ENCODE measurements at places on chromosomes 7 and 10. TPM values are rescaled to one million over a fixed set of nuclear protein-coding genes. Genes with fewer than 3 reads are reported as not detected.

Gene PSTK
- 4.7 TPM for polyA plus RNA-seq

Gene HTR5A
- not detected for polyA plus RNA-seq

Gene PIK3AP1
- 3.2 TPM for polyA plus RNA-seq

Gene TBX20
- not detected for polyA plus RNA-seq

Gene FAM13C
- 31.2 TPM for polyA plus RNA-seq

Gene HHEX
- 8.1 TPM for polyA plus RNA-seq

Gene DNAJC9
- 19.6 TPM for polyA plus RNA-seq

GRCh38 chr10:75957314-75958120, 526.1 kb downstream of the LRMDA start:
- DNase-seq = no peak

GRCh38 chr10:43237128-43237527, 29.7 kb downstream of the RASGEF1A start:
- DNase-seq = no peak

- no peak for DNase-seq
Measured at GRCh38 chr10:120098232-120098930, 205.9 kb downstream of the SEC23IP start.

DNA sequence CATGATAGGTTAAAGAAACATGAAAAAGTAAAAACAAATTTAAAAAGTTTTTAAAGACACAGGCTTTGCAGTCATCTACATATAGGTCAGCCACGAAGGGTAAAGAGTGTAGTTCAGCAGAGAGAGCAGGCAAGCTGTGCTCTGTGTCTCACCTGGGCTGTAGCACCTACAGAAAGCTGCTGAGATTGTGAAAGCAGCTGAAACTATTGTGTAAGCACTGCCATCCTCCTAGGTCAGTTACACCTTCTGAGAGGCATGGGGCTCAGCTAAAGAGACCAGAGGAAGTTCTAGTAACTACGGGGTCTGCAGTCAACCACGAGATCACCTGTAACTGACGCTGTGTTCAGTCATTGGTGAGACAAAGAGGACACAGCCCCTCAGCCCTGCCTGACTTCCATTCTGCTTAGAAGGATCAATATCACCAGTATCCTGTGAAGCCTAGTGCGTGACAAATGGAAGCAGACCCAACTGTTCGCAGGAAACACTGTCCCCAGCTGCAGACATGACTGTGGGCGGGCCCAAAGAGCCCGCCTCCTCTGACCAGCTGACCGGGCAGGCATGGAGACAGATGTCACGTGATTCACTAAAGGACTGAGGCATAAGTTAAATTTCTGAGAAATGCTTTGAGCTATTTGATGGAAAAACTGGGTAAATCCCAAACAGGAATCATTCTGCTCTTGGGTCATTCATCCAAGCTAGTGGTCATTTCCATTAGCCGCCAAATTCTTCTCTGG, 87.9 kb downstream of the EBF3 start:
- no peak for DNase-seq

GRCh38 chr10:58773341-58773740, 260.7 kb downstream of the BICC1 start:
- DNase-seq = no peak

- DNase-seq = no peak
Measured at GRCh38 chr10:909831-910230, 21.7 kb downstream of the LARP4B start.

- DNase-seq = no peak
Measured at GRCh38 chr7:28230261-28230660, 49.7 kb upstream of the JAZF1 start.

DNA sequence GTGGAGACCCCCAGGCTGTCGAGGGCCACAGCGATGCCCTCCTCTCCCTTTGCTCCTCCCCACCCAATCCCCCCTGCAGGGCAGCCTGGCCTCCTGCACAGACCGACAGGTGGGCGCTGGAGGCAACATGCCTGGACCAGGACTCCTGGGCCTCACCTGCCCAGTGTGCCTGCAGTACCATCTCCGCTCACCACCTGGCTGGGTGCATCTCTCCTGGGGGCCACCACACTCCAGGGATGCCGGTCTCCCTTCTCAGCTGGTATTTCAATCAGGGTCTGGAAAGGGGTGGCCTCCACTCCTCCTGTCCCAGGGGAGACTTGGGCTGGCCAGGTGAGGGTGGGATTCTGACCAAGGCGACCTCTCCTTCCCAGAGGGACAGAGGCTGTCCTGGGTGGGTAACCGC, 17.2 kb upstream of the CFAP46 start:
- DNase-seq = no peak

DNA sequence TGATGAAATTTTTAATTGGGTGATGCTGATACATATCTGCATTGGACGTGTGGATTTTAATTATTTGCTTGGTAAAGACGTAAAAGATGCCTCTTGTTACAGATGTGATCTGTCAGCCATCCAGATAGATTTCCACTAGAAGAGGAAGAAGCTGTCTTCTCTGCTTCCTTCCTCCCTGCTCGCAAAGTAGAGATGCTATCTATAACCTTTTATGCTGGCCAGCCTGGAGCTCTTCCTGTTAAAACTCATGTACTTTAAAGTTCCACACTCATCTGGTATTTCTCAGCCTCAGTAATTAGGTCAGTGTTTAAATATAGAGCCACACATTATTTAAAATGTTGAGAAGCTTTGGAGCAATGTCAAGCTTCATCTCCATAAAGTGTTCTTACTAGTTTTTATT, 51.2 kb upstream of the TMEM229A start:
- no peak for DNase-seq

DNA sequence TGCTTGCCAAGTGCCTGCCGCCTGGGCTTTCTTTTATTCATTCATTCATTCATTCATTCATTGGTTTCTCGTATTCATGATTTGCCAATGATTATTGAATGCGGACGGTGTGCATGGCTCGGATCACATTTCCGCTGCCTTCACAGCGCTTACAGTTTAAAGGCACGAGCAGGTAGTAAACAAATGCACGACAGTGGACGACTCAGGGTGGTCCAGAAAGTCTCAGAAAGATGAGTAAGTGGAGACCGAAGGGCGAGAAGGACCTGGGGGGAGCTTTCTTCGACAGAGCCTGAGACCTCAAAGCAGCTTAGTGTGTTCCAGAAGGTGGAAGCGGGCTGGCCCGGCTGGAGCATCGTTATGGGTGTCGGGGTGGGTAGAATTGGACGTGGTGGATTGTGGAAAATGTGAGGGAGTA, 506 bp downstream of the MCM10 start:
- peak; percentile 8 for DNase-seq

GRCh38 chr10:22445495-22445894, 100.2 kb downstream of the SPAG6 start:
- no peak for DNase-seq

DNA sequence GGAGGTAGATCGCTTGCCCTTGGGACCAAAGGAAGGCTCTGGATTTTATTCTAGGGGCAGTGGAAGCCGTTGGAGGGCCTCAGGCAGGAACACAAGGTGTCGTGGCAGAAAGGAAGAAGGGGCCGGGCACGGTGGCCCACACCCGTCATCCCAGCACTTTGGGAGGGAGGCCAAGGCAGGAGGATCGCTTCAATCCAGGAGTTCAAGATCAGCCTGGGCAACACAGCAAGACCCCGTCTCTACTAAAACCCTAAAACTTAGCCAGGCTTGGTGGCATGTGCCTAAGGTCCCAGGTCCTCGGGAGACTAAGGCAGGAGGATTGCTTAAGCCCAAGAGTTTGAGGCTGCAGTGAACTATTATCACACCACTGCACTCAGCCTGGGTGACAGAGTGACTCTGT, 5.2 kb upstream of the PDGFA start:
- DNase-seq = no peak

DNA sequence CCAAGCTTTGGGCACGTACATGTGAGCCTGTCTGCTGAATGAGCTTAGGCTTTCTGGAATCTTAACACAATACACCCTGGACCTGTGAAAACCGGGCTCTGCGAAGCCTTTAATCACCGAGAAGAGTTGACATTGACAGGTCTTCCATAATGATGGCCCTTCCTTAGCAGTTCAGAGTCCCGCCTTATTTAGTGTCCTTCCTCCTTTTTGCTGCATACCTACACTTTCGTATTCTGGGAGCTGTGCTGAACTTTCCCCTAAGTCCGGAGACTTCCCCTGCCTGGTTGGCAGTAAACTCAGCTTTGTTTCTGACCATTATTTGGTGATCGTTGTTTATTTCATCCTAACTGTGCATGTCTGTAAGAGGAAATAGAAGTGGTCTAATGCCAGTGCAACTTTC, 212.0 kb downstream of the CAMK1D start:
- DNase-seq = no peak

- DNase-seq = no peak
Measured at GRCh38 chr10:101085846-101086245, 24.1 kb downstream of the KAZALD1 start.

DNA sequence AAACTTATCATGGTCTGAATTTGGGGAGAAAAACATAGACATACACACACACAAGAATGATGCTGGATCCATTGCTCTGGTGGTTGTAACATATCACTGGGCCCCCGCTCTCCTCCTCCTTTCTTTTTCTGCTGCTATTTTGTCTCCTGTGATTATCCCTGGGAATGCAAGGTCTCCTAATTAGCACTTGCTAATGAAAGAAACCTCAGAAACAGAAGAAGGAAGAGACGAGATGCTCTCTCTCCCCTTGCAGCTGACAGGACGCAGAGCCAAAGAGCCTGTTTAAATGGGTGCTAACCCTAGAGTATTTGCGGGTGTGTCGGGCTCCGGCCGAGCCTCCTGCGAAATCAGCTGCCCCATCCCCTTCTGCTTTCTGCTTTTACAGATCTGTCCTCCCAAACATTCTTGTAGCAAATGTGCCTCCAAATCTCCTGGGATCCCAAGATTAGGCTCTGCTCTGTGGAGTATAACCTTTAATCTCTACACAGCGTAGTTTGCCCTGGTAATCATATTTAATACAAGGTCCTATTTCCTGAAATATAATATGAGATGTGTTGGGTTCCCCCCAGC, 81.5 kb downstream of the FRMPD2 start:
- no peak for DNase-seq

DNA sequence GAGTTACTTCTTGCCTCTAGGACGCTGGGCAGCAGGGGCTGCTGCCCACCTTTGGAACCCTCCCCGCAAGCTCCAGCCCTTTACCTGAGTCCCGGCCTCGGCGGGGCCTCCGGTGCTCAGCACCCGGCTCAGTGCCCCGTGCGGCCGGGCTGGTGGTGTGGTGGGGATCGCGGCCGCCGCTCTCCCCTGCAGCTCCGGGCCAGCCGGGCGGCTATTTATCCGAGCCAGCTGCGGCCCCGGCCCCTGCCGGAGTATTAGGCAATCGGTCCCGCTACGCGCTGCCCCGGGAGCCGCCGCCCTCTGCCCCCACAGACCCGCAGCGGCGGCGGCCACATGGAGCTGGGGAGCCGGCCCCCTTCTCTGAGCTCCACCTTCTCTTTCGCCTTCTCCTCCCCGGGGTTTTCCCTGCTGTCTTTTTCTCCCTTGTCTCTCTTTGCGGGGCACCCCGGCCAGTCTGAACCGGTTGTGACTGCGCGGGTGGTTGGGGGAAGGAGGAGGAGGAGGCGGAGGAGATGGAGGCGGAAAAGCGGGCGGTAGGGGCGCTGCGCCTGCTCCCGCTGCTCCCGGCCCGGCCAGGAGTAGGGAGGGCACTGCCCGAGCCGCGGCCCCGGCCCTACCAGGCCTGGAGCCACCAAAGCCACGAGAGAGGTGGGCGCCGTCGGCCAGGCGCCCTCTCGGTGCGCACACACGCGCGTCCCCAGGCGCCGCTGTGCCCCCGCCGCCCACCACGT, at the start of gene SLC16A9:
Gene SLC16A9, minus strand, starts transcription at position 456 of the 731 bp plus-strand sequence. CDS start 25,559 bp downstream, outside the sequence.
- DNase-seq = peak; percentile 73

DNA sequence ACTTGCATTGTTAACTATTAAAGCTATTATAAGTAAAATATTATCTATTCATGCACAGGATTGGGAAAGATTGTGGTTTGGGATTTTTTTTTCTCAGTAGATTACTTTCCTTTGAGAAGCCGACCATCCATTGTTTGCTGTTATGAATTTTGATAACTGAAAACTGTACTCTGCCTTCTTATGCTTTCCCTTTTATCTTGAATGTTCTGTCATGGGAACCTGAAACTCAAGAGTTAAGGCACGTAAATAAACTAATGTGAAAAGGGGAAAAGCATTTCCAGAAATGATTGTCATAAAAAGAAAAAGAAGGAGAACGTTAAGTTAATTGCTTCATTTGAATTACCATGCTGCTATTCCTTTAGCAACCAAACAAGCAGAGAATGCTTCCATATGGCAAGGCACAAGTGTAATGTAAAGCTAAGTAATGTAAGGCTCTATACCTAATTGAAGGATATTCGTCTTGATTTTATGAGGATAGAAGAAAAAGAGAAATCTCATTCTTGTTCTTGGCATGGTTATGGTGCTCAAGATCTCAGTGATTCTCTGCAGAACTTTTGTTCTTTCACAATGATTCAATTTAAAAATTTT, 370.8 kb downstream of the AUTS2 start:
- DNase-seq = no peak

- DNase-seq = no peak
Measured at GRCh38 chr7:95986178-95986764, 213.9 kb downstream of the DYNC1I1 start.

DNA sequence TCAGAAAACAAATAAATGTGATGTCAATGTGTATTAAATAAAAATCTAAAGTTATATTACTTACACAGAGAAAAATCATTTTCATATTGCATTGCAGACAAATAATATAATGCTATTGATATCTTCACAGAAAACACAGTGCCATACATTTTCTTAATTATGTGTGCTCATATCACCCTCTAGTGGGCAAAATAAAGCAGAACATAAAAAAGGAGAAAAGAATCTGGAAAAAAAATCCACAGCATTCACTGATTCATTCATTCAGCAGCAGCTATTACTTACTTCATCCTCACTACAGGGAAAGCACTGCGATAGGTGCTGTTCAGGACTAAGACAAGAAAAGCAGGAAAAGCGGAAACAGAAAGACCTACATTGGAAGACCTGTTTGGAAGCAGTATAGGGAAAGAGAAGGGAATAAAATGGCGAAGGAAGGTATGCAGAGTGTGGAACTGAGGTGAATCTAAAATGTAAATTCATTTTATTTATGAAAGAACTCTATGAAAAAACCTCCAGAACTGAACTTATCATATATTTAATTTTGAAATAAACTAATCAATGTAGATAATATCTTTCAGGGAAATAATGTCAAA, 73.2 kb downstream of the POT1 start:
- peak; percentile 6 for DNase-seq

DNA sequence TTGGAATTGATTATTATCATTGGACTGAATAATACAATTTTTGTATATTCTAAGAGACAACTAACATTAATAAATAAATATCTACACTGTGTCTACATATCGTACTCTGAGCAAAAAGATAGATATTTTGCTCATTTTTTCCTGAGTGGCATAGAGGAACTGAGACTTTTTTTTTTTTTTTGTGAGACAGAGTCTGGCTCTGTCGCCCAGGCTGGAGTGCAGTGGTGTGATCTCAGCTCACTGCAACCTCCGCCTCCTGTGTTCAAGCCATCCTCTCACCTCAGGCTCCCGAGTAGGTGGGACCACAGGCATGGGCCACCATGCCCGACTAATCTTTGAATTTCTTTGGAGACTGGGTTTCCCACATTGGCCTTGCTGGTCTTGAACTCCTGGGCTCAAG, 14.0 kb downstream of the KMT2E start:
- DNase-seq = no peak

GRCh38 chr7:68147614-68148238, 1151.1 kb downstream of the TYW1 start:
- no peak for DNase-seq
